Effector CD4-positive, alpha-beta T cell (primary cell): ENCODE measurements at places on chromosomes 7 and 10.

GRCh38 chr7:157129200-157129599, 9.5 kb upstream of the UBE3C start:
- no peak for DNase-seq

GRCh38 chr10:4352414-4352961, 473.5 kb upstream of the AKR1E2 start:
- DNase-seq, result no peak

DNA sequence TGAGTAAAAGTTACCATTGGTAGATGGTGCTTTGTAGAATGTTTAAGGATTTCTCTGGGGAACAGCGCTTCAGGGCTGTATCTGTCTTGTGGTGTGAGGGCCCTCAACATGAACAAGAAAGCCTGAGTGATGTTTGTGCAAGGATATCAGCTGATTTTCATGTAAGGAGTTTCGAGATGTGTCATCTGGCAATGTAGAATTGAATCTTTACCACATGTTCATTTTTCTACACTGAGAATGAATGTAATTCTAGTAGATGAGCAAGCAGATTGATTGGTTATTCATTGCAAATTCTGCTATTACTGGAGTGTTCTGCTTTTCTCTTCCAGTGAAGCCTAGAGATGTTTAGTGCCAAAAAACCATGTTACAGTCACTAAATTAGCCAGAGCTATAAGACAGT, 87.7 kb downstream of the ST7 start:
- no peak for DNase-seq

DNA sequence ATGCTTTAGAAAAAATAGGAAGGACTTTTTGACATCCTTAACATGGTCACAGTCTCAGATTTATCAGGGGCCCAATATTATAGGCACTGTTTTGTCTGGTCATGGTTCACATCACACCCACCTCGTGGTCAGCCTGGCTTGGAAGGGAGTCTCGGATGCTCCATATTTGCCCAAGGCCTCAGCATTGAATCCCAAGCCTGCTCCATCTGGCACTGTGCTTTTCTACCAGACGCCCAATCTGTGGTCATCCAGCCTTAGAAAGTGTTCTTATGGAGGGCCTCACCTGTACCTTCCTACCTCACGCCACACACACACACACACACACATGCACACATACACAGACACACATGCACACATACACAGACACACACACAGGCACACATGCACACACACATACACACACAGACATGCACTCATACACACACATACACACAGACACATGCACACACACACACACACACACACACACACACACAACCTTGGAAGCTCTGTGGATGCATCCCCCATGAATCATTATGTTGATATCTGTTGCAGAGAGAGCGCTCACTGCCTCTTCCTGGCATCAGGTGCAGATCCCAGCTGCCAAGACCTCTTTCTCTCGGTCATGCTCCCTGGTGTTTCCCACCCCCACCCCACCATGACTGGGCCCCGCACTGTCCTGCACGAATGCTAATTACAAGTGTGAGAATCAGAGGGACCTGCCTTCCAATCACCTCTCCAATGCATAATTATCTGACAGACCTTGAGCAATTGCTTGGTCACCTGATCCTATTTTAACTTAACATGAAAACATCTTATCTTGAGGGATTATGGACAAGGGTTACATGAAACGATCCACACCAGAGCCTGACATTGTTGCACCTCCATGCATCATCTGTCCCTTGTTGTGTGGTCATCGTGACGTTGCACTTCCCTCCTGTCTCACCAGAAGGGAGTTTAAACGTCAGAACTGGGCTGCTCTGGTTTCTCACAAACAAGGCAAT, 122.7 kb upstream of the TMEM72 start:
- DNase-seq, result no peak

DNA sequence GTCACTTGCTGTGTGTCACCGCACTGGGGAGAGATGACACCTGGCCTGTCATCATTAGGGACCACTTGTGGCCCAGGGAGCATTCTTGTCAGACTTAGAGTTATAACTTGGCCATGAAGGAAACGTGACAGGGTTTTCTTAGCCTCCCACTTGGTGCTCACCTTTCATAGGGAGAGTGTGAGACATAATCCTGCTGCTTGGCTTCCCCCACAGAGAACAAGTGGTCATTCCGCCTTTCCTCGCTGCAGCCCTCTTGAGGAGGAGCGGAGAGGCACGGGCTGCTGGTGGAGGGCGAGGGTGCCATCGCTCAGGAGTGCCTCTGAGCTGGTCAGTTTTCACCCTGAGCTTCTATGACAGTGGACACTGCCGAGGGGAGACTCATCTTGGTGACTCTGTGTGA, 125.0 kb upstream of the GJD4 start:
- no peak for DNase-seq

- DNase-seq, result no peak
Measured at GRCh38 chr7:141486959-141487358, 64.3 kb upstream of the AGK start.

- DNase-seq, result no peak
Measured at GRCh38 chr7:49703337-49703736, 70.1 kb upstream of the VWC2 start.

DNA sequence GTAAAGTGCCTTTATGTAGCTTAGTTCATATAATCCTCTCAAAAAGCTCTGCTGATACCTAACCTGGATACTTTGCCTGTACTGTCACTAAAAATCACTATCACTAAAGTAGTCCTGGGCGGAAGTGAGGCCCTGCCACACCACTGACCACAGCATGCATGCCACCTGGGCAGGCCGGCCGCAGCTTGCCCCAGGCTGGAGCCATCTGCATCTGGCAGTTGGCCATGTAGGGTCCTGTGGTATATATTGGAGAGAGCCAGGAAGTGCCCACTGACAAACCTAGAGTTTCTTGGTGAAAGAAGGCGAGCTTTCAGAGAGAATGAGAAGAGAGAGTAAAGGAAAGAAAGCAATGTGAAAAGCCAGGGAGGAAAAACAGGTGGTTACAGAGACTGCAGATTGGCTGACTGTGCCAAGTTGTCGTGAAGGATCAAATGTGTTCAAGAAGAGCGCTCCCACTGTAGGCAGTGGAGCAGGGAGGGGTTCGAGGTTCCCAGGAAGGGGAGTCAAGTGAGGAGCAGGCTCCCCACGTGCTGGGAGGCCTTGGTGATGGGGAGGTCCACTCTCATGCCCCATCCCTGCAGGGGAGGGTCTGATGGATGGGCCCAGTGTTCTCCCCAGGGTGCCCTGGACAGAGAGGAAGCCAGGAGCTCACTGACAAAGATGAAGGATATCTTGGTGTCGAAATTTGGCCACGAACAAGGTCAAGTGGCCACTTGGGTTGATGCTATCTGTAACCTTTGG, 13.6 kb downstream of the LOXL4 start:
- no peak for DNase-seq
